ENCODE measurements at places on chromosomes 16 and 17.
A peak's percentile ranks its signal among the peaks of the same experiment; 100 is the strongest.

- DNase-seq: peak; percentile 92
These were observed 9.4 kb downstream of the GJC1 start for GRCh38 chr17:44820631-44821212.

- DNase-seq: peak; percentile 29
These were observed 117.9 kb upstream of the GPR139 start for GRCh38 chr16:20191566-20191965.

GRCh38 chr16:23383881-23384280 lies 69.1 kb downstream of the COG7 start:
- no peak for DNase-seq

- no peak for DNase-seq
These were observed 256.4 kb downstream of the CDH13 start for GRCh38 chr16:82882982-82883835.
